Liver (tissue), 10 donors: ENCODE measurements at places on chromosomes 5 and 9. TPM values are rescaled to one million over a fixed set of nuclear protein-coding genes. Genes with fewer than 3 reads are reported as not detected.

DNA sequence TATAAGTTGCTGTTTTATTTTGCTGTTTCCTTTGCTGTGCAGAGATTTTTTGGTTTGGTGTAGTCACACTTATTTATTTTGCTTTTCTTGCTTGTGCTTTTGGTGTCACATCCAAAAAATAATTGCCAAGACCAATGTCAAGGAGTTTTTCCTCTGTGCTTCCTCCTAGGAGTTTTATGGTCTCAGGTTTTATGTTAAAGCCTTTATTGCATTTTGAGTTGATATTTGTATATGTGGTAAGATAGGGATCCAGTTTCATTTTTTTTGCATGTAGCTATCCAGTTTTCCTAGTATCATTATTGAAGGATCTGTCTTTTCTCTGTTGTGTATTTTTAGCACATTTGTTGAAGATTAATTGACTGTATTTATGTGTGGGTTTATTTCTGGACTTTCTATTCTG lies 210.6 kb downstream of the ARHGEF28 start:
- no peak for DNase-seq

DNA sequence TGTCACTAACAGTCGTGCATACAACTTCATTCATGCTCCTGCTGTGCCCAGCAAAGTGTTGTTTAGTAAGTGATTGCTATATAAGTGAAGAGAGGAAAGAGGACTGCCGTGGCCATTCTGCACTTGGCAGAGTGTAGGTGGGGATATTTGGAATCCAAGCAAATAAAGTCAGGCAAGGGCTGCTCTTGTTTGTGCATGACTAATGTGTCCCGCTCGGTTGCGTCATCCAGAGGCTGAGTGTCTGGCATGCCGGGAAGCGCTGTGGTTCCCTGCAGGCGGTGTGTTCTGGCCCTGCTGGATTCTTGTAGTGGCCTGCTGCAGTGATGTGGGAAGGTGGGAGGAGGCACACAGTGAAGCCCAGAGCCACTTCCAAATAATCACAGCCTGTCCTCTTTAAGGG lies 136.9 kb upstream of the ANKH start:
- peak; percentile 55 for DNase-seq

- DNase-seq: no peak
These were observed 33.7 kb downstream of the NDUFS6 start for GRCh38 chr5:1834721-1835429.

- DNase-seq: no peak
These were observed 24.0 kb downstream of the PCDHB15 start for GRCh38 chr5:141269195-141269594.

The MXD3 gene
- total RNA-seq: 36.8 TPM

DNA sequence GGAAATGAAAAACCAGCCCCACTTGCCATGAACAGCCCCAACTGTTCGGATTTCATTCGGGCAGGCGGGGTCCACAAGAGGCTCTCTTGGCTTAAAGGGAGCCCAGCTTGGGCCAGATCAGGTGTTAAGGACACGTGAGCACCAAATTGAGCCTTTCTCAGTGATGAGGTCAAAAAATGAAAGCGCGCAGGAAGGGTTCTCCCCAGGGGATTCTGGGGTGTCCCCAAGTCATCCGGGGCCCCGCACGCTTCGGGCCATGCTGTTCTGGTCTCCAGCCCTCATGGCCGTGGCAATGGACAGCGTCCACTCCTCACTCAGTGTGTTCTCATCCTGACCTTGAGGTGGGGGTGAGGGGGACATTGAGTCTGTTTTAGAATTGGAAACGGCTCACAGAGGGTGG lies 10.9 kb downstream of the AK1 start:
- no peak for DNase-seq

- DNase-seq: no peak
These were observed 12.9 kb upstream of the COL15A1 start for GRCh38 chr9:98930792-98931191.

The LMBRD2 gene
- 20.5 TPM for total RNA-seq

DNA sequence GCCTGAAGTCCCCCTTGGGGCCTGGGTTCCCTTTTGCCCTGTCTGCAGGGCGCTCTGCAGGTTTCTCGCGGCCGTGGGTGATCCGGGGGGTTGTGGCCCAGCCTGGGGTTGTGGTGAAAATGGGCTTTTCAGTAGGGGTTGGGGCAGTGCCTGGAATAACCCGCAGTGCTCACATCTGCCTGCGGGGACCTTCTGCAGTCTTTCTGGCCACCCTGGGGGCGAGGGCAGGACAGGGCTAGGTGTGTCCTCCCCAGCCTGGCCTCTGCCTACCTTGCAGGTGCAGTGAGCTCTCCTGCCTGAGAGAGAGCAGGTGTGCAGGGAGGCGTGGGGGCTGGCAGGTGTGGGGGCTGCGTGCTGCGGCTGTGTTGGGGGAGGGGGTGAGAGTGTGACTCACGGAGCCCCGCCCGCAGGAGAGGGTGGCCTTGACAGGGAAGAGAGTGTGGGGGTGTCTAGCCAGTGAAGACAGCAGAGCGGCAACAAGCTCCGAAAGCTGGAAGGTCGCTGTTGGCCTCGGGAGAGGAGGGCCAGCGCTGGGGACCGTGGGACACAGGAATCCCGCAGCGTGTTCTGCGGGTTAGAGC lies 131.4 kb downstream of the MRPL36 start:
- DNase-seq: no peak

DNA sequence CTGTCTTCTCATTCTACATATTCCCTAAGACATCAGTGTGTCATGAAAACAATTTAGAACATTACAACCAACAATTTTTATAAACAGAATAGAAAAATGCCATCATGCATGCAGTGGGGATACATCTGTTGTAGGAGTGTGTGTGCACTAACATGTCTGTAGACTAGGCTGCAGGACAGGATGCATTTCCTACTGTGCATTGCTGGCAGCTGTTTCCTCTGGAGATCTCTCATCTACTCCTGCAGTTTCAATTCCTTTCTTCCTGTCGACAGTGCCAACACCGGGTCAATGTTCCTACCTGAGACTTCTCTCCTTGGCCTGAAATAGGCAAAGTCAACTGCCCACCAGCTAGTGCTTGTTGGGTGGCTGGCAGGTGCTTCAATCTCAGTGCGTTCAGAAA lies 69.8 kb downstream of the ANKH start:
- no peak for DNase-seq

DNA sequence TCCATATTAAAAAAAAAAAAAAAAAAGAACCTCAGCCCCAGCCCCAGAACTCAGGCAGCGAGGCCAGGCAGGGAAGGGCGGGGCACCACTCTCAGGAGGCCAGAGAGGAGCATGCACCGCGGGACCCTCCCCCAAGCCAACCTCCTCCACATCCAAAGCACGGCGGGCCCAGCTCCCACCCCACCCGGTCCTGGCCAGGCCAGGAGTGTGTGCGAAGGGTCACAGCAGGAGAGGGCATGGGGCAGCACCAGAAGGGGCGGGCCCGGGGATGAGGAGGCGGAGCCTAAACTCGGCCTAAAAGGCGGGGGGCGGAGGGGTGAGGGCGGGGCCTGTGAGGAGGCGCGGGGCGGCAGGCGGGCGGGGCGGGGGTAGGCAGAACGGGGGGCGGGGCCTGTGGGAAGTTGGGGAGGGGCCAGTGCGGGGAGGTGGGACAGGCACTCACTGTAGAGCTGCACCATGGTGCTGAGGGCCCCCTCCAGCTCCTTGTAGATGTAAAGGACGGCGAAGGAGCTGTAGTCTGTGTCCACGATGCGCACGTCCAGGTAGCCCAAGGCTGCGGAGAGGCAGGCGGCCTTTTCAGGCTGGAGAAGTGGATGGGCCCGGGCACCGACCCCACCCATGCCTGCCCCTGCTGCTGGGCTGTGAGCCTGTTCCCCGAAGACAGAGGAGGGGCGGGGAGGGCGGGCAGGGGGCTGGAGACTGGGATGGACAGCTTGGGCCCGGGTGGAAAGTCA lies 1.2 kb downstream of the LCN15 start:
- DNase-seq: peak; percentile 80

GRCh38 chr5:54868511-54869483 lies 116.6 kb downstream of the ESM1 start:
- no peak for DNase-seq

DNA sequence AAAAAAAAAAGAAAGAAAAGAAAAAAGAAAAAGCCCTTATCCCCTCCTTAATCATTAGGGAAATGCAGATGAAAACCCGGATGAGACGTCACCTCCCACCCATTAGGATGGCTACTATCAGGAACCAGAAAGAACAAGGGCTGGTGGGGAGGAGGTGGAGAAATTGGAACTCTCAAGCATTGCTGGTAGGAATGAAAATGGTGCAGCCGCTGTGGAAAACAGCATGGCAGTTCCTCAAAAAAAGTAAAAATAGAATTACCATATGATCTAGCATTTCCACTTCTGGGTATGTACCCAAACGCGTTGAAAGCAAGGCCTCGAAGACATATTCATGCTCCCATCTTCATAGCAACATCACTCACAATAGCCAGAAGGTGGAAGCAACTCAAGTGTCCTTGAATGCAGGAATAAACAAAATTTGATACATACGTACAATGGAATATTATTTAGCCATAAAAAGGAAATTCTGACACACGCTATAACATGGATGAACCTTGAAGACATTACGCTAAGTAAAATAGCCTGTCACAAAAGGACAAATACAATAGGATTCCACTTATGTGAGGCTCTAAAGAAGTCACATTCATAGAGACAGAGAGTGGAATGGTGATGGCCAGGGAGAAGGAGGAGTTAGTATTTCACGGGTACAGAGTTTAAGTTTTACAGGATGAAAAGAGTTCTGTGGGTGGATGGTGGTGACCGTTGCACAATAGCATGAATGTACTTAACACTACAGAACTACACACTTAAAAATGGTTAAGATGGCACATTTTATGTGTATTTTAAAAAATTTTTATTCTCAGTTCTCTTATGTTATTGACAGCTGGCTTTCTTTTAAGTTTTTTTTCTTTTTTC lies 166.8 kb upstream of the IER5L start:
- DNase-seq: no peak

DNA sequence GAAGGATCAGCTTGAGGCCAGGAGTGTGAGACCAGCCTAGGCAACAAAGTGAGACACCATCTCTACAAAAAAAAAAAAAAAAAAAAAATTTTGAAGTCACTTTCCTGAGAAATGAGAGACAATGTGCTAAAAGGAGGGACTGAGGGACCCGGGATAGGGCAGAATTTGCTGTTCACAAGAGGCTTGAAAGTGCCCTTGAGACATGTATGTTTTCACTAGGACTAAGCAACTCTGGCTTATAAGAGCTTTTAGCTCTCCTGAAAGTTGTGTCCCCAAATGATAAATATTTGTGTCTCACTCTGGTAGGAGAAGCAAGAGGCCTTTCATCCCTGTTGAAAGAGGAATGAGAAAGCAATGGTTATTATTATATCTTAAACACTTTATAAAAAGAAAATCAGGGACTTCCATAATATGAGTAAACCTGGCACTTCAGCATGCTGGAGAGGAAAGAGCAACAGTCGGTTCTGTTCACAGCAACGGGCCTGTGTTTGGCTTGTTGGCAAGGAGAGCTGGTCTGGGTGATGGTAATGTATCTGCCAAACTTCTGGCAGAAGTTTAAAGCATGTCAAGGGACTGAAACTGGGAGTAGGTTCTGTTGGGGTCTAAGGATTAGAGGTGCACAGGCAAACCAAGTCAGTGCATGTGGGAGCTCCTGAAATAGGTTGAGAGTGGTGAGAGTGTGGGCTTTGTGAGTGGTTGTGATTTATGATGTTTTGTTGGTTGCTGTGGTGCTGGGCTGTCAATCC lies 32.2 kb downstream of the ENTREP1 start:
- no peak for DNase-seq

The CDH9 gene
- total RNA-seq: not detected

The SLC36A3 gene
- not detected for total RNA-seq

The ANKRD20A1 gene
- total RNA-seq: 0.70 TPM

DNA sequence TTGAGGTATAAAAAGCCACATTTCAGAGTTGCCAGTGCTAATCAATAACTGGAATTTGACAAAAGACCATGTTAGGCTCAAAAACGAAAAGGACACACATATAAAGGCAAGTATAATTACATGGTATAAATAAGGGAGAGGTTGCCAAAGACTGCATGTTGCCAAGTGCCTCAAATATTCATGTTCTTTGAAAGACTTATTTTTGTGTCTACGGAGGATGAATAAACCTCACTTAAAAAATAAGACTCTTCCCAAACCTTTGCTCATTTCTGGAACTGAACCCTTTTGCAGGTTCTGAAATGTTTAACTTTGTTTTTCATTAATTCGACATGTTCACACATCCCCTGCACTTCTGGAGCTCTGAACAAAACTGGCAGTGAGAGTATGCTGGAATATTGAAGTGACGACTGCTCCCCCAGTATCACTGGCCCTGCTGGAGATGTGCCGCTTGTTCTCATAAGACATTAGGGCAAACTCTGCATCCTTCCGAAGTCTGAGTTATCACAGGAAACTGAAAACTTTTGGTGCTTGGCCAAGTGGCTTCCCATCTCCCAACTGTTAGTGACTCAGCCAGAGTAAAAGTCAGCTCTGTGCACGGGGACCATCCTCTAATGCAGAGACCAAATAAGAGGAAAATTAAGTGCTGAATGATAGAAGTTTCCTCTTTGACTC lies 336.8 kb downstream of the GLIS3 start:
- DNase-seq: no peak

DNA sequence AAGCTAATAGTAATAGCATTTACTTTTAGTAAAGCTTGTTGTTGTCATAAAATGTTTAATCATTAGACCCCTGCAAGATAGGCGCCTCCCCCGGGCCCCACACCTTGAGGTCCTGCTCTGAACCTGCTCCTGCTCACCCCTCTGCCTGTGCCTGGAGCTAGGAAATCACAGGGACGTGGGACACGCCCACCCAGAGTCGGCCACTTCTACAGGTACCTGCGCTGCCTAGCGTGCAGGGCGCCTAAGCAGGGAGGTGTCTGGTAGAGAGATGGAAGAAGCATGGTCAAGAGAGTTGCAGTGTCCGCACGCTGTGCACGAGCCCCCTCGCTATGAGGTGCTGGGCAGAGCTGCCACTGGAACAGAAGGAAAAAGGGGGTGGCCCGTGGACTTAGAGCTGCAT lies 52.6 kb downstream of the HINT1 start:
- no peak for DNase-seq

DNA sequence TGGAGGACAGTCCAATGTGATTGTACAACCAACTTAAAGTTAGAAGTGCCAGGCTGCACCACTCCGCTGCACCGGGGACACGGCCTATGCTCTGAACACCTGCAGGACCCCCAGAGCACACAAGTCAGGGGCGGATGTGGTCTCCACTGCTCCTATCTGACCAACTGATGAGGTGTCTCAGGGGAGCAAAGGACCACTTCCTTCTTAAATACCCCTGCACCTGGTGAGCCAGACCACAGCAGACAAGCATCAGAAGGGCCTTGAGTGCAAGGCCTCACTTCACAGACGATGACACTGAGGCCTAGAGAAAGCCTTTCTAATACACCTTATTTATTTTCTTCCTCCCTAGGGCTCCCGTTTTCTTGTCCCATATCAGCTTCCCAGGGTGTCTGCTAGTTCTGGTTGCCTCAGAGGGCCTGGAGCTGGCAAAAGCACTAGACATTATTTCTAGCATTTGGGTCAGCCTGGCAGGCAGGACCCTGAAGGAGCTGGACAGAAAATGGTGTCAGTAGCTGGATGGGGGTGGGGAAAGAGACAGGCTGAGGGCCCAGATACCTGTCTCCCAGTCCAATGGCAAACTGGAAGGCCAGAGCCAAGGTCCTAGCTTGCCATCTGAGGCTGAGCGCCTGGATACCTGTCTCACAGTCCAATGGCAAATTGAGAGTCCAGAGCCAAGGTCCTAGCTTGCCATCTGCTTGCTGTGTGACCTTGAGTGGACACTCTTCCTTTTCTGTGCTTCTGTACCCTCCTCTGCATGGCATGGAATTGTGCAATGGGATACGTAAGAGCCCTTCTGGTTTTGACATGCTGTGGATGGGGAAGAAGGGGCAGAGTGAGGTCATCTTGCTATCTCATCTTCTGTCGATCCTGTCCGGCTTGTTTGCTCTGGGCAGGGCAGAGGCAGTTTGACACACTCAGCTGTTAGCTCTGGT lies 9.0 kb downstream of the CCDC69 start:
- DNase-seq: no peak

The SLC27A4 gene
- 5.9 TPM for total RNA-seq
